ENCODE measurements at places on chromosomes 3 and 15.

- H3K4me3 ChIP-seq, result no peak overlapping the region
- peaks cover 12% of the 10 kb centered on the region for H3K4me1 ChIP-seq
- no peaks in the 10 kb centered on the region for H3K27me3 ChIP-seq
- H3K27ac ChIP-seq, result no peak overlapping the region
- H3K36me3 ChIP-seq, result no peaks in the 10 kb centered on the region
- DNase-seq, result no peak
Observed at GRCh38 chr3:117282566-117282965, 573.0 kb downstream of the TUSC7 start.

DNA sequence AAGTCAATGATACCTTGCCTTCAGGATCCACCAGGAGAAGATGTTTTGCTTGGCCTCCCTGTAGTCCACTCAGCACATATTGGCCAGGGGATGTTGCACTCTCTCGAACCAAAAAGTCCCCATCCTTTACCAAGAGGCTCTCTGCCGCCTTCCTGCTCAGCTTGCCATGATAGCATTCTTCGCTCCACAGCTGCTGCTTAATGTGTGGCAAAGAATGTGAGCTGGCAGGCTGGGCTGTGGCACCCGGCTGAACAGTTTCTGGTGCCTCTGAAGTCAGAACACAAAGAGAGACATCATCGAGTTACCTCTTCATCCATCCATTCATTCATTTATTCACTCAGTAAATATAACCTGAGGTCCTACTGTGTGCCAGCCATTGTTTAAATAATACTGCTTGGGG, 23.9 kb upstream of the CEP152 start:
- DNase-seq, result no peak
- H3K27ac ChIP-seq, result no peak overlapping the region
- H3K27me3 ChIP-seq, result no peaks in the 10 kb centered on the region
- H3K36me3 ChIP-seq, result no peaks in the 10 kb centered on the region
- no peak overlapping the region for H3K4me3 ChIP-seq
- no peaks in the 10 kb centered on the region for H3K4me1 ChIP-seq

DNA sequence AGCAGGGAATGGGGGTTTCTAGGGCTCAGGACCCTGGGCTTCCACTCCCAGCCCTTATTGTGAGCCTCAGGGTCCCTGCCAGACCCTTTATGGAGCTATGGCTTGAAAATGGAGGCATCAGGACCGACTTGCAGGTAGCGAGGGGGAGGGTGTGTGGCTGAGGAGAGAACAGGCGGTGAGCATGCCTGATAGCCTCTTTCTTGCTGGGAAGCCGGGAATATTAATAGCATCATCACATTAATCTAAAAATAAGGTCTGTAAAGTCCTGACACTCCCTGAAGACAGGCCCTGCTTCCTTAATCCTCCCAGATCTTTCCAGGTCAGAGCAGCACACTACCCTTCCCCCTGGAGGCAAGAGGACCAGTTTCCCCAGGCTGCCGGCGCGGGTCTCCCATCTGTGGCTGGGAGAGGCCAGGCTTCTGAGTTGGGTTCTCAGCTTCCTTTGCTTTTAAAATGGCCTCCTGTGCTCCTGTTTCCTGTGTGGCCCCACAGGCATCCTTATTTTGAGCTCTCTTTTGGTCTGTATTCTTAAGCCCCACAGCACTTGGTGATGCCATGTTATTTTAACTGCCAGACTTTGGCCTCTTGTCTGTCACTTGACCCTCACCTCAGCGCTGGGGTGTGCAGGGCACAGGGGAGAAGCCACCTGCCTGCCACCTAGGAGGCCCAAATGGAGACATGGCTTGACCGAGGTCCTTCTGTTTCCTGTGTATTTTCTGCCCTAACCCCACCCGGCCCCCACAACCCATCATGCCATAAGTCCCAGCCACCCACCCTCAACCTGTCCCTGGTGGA, 185.0 kb upstream of the TOPAZ1 start:
- H3K36me3 ChIP-seq, result no peaks in the 10 kb centered on the region
- no peaks in the 10 kb centered on the region for H3K27me3 ChIP-seq
- no peak overlapping the region for H3K27ac ChIP-seq
- no peak for DNase-seq
- H3K4me1 ChIP-seq, result peaks cover 22% of the 10 kb centered on the region
- no peak overlapping the region for H3K4me3 ChIP-seq

DNA sequence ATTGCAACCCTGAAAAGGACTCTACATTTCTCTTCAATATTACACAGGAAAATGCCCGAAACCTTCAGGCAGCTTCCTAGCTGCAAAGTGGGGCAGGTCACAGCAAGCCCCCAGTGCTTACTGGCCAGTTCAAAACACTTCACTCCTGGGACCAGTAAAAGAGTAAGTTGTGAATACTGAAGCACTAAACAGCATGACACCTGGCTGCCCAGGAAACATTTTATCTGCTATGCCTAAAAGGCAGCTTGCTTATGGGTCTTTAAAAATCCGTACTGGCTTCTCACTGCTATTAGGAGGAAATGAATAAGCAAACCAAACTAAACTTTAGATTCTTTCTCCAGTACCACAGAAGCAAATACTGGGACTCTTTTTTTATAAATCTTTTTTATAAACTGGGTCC, 457.9 kb upstream of the ALCAM start:
- no peak overlapping the region for H3K27ac ChIP-seq
- H3K4me3 ChIP-seq, result no peak overlapping the region
- H3K36me3 ChIP-seq, result peaks cover 9% of the 10 kb centered on the region
- H3K27me3 ChIP-seq, result no peaks in the 10 kb centered on the region
- DNase-seq, result no peak
- H3K4me1 ChIP-seq, result peaks cover 20% of the 10 kb centered on the region

GRCh38 chr3:195003006-195003892, 267.7 kb downstream of the XXYLT1 start:
- no peak for DNase-seq
- peaks cover 29% of the 10 kb centered on the region for H3K4me1 ChIP-seq
- H3K27me3 ChIP-seq, result no peaks in the 10 kb centered on the region
- H3K36me3 ChIP-seq, result no peaks in the 10 kb centered on the region

- peaks cover 4% of the 10 kb centered on the region for H3K4me1 ChIP-seq
- H3K36me3 ChIP-seq, result no peaks in the 10 kb centered on the region
- no peak overlapping the region for H3K27ac ChIP-seq
- H3K4me3 ChIP-seq, result no peak overlapping the region
- DNase-seq, result no peak
Observed at GRCh38 chr15:95319242-95319641, 1011.3 kb upstream of the NR2F2 start.

Data from WTC11 (cell line).